NCI-H226 (cell line): ENCODE measurements at places on chromosomes 6 and 20.

DNA sequence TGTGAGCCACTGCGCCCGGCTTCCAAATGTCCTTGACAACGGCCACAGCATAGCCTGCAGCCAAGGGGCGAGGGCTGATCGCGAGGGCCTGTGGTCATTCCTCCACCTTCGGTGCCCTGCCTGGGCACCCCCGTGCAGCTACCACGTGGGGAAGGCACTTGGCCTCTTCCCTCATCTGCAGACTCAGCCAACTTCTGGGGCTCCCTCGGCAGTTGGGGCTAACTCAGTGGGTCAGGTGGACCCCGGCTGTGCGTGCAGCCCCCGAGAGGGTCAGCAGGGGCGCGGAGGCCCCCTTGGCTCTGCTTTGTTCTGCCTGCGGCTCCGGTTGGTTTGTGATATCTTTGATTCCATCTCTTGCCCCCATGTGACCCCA is 52.9 kb upstream of the BHLHE23 start:
- no peak for DNase-seq

- no peak for DNase-seq
Measured at GRCh38 chr20:38811769-38812168, 6.3 kb downstream of the PPP1R16B start.

GRCh38 chr6:31396422-31397152 is 6.8 kb upstream of the MICA start:
- DNase-seq = peak; percentile 62

DNA sequence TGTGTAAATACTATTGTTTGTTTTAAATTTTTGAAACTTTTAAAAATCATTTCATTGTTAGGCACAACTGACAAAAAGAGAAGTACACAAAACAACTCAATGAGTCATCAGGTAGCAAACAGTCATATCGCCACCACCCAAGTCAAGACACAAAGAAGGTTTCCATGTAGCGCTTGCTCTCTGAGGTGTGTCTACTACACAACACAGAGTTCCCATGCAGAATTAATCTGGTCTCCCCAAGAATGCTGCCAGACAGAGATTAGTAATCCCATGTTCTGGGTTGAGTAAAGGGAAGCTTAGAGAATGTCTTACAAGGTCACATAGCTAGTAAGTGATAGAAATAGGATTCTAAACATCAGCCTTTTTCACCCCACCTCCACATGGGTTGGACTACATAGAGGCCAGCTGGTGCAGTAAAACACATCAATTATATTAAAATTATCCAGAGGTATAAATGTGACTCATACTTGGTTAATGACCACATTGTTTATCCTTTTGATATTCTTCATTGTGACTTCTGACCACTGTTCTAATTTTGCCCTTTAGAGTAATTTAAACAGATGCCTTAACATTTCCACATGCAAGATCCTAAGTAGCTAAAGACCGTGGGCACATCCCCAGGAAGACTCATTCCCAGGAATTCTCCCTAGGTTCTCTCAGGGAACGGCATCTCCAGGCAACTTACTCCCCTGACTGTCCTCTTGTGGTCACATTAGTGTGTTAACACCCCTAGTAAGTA is 413.5 kb downstream of the PRKN start:
- no peak for DNase-seq

GRCh38 chr6:15137086-15137485 is 108.8 kb upstream of the JARID2 start:
- DNase-seq = no peak

- peak; percentile 48 for DNase-seq
Measured at GRCh38 chr6:20403766-20404640, 2.3 kb downstream of the E2F3 start.

DNA sequence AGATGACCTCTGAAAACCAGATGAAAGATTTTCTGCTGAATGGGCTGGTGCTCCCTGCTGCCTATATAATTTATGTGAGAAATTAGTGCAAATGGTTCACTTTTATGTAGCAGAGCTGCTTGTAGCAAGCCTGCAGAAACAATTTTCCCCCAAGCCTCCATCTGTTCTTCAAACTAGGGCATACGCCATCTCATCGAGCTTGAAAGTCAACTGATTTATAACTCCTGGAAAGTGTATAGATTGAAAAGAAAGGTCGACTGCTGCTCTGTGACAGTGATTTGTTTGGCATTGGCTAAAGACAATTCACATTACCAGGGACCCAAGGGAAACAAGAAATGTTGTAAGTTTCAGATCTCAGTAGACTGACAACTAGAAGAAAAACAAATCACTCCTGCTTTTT is 93.3 kb downstream of the PACRG start:
- no peak for DNase-seq

- DNase-seq = no peak
Measured at GRCh38 chr20:34049897-34050695, 56.4 kb downstream of the RALY start.
